ENCODE measurements at places on chromosomes 5 and 9.
A peak's percentile ranks its signal among the peaks of the same experiment; 100 is the strongest.

DNA sequence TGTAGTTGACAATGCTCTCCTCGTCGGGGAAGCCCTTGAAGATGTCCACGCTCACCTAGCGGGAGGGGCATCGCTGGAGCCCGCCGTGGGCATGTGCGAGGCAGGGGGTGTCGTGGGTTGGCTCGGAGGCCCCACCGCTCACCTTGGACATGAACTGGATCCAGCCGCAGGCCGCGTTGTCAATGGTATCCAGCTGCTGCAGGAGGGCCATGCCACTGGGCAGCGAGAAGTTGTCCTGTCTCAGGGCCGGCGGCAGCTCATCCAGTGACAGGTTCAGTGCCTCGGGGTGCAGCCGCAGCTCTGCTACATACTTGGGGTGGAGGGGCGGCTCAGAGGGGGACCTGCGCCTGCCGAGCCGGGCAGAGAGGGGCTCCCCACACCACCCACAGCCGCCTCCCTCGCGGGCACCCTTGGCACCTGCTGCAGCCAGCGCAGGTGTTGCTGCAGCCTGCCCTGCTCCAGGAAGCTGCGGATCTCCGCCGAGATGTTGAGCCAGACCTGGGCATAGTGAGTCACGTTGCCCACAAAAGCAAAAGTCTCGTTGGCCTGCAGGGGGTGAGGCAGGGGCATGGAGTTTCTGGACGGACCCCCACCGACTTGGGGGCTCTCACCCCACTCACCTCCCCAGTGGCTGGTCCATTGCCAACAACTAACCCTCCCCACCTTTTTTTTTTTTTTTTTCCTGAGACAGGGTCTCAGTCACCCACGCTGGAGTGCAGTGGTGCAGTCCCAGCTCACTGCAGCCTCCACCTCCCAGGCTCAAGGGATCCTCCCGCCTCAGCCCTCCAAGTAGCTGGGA lies 9.1 kb downstream of the ABCA2 start:
- DNase-seq: no peak

GRCh38 chr9:6845880-6846279 lies 88.1 kb downstream of the KDM4C start:
- peak; percentile 70 for DNase-seq

DNA sequence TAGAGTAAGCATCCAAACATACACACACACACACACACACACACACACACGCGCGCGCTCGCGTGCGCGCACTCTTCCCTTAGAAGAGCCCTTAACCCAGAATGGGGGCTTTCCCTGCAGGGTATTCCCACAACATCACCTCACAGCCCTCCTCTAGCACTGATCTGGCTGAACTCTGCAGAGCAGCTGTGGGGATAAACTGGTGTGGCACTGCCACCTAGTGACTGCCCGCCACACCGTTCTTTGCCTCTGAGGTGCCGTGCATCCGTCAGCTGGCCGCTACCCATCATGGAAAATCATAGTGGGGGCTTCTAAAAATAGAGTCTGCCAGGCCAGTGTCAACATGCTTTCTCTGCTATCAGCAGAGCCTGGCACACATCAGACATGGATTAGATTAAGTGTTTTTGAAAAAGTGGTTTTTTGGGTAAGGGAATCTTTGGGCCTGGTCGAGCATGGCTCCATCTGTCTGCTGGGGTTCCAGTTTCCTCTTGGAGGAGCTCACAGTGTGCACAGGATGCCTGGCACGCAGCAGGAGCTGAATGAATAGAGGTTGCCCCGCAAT lies 88.1 kb downstream of the KCNN2 start:
- DNase-seq: peak; percentile 17

DNA sequence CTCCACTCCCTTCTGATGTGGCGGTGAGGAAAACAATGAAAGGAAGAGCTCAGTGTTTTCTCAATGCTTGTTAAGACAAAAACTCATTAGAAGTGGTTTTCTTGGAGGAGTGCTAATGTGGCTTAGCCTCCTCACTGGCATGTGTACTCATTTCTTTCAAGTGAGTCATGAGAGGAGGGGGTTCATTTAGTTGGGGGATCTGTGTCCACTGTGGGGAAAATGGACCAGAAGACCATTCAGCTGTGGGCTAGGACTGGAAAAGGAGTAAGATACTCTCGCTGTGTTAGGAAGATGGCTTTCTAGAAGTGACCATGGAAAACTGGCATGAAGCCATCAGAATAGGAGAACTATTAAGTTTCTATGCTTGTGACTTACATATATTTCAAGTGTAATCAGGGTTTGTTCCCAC lies 23.5 kb downstream of the KLF9 start:
- DNase-seq: no peak

DNA sequence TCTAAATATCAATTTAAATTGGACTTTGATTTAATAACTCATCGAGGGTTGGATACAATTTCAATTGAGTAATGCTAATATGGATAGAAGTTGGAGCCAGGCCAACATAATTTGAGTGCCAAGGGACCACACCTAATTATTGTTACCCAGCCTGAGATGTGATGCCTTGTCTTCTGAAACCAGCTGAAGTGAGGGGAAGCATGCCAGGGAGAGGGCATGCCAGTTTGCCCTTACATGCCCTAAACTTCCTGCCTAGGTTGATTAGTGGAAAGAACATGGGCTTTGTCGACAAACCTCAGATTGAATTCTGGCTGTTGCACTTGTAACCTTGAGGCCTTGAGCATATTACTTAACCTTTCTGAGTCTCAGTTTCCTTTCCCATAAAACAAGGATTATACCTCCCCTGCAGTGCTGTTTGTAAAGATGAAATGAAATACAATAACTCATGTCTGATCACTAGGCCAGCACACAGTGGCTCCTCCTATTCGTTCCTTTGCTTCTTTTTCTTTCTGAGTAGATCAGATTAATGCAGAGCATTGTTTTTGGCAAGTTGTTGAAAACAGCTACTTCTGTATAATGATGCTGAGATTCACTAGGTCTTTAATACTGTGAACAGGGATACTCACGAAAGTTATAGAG lies 412.8 kb downstream of the TLE4 start:
- no peak for DNase-seq

DNA sequence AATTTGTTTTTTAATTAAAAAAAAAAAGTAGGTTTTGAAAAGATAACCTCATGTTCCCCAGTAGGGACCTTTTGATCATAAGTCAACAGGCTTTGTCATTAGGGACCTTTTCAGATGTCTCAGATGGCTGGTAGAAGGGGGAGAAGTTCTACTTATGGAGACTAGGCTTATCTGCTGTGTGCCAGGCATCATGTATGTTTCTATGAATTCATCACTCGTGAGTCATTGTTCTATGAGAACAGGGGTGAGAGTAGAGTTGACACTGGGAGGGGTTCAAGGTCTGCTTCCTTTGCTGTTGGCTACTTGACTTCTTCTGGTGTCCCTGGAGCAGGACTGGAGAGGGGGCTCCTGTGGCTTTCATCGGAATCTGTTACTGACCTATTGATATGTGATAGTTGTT lies 138.8 kb downstream of the KDM4C start:
- DNase-seq: no peak

- no peak for DNase-seq
Observed at GRCh38 chr9:129814432-129815223, 9.3 kb downstream of the TOR1A start.

- no peak for DNase-seq
Observed at GRCh38 chr9:100591139-100591538, 13.3 kb downstream of the CAVIN4 start.

GRCh38 chr9:19230355-19231125 lies at the start of gene DENND4C:
Gene DENND4C, plus strand, starts transcription at chr9:19230693. Its CDS starts 45,482 bp downstream, at chr9:19276175.
- DNase-seq: peak; percentile 95

DNA sequence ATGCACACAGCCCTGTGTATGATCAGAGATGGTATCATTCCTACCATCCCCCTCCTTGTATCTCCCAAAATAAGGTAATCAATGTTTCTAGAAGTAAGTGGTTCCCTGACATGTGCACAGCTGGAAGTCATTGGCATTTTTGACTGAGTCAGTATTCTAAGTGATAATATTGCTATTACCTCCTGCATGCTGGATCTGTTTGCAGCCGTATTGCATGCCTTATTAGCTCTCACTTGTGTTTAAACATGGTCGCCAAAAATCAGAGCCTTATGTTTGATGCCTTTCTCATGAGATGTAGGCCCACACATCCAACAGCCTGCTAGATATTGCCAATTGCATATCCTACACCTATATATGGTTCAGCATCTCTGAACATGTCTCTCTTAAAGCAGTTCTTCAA lies 254.3 kb downstream of the CDH12 start:
- DNase-seq: no peak

DNA sequence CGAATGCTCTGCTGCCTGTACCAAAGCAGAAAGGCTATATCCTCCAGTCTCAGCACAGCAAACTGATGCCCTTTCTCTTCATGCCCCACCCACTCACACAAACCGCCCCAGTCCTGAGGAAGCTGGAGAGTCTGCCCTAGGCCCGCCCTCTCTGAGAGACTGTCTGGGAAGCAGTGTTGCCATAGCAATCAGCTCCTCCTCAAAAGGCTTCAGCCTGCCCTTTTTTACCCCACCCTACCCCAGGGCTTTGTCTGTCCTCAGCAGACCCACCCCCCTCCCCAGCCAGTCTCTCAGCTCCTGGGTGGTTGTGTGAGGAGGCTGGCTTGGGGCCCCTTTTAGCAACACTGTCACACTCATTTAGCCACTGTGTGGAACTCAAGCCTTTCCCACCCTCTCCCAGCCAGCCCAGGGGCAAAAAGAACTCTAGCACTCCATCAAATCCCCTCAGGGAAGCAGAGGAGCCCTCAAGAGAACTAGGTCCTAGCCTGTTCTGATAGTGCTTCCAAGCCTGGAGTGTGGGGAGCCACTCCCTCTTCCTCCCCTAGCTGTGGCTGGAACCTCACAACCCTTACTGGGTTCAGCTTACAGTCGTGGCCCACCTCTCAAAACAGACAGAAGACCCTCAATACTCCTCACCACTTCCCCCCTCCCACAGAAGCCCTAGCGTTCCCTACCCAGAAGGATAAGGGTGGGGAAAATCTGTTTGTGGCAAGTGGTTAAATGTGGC lies 1.4 kb downstream of the ATOSB start:
- peak; percentile 86 for DNase-seq

GRCh38 chr9:29214154-29214689 lies 1640.9 kb upstream of the C9orf72 start:
- peak; percentile 75 for DNase-seq

- DNase-seq: no peak
Observed at GRCh38 chr5:158301186-158301585, 442.2 kb upstream of the CLINT1 start.

Measured in H7 (cell line).